ENCODE measurements at places on chromosomes 11 and 22.

DNA sequence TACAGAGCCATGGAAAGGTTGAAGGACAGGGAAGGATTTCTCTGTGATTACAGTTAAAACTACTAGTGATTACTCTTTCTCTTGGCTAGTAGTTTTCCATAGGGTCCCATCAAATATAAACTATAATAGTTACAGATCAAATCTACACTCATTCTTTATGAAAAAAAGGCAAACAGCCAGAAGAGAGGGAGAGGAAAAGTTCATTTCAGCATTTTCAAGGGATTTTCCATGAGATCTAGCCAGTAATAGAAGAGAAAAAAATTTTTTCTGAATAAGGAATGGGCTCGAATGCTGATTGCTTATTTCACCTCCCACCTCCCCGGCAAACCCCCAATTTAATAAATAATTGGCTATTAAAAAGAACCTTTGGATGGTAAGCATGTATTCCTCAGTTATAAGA is 74.8 kb upstream of the BLID start:
- no peak for DNase-seq

- DNase-seq = no peak
These were observed 69.7 kb downstream of the ELFN2 start for GRCh38 chr22:37357446-37358075.

DNA sequence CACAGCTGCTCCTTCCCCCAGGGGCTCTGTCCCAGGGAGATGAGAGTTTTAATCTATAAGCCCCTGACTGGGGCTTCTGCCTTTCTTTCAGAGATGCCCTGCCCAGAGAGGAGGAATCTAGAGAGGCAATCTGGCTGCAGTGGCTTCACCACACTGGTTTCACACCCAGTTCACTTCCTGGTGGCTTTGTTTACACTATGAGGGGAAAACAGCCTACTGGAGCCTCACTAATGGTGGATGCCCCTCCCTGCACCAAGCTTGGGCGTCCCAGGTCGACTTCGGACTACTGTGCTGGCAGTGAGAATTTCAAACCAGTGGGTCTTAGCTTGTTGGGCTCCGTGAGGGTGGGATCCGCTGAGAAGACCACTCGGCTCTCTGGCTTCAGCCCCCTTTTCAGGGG is 21.5 kb upstream of the MMP1 start:
- DNase-seq = no peak

DNA sequence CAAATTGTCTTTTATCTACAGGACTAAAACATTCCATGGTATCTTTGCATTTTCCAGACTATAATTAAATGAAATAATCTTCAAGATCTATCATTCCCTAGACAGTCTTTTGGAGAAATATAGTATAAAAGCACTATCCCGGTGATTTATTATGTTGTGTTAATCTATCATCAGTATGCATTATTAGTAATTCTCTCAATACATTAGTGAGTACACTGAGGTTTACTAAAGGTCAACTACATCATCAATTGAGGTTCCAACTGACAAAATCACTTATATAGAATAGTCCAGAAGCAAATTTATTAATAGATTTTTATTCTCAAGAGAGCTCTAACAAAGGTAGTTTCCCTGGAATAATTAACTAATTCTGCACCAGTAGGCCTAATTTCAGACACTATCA is 169.6 kb downstream of the KCNA4 start:
- no peak for DNase-seq

DNA sequence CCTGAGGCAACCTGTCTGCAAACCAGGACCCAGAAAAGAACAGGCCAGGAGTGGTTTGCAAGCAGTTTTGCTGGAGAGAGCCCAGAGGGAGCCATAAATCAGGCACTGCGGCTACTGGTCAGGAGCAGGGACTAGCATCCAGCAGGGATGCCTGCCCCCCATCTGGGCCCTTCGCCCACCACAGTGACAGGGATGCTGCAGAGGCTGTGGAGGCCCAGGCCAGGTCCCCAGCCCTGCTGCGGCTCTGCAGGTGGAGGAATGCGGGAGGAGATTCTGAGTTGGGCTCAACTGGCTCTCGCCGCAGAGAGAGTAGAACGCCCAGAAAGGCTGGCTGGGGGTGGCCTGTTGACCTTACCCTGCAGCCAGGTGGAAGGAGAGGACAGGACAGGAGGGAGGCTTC is 16.4 kb upstream of the NEFH start:
- DNase-seq = no peak

DNA sequence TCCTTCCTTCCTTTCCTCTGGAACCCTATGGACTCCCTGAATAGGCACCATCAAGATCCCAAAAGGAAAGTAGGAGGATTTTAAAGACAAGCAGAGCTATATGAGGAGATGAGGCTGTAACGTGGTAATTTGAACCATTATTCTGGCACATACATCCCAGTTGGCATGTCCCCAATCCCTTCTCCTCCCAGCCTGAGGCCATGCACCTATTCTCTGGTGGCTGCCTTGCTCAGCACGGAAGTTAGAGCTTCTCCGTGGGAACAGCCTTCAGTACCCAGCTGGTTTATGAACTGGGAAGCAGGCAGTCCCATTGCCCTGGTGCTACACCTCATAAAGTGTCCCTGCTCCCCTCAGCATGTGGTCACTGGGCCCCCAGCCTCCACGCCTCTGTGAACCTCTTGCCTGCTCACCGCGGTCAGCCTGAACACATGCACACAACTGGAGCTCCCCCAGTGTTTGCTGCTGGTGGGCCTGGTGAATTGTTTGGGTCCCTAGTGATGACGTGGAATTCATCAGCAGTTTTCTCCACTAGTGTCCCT is 139.9 kb upstream of the PLET1 start:
- DNase-seq = no peak

GRCh38 chr22:49815641-49816091 is 12.0 kb downstream of the BRD1 start:
- DNase-seq = no peak

GRCh38 chr11:7348432-7349304 is 97.0 kb downstream of the SYT9 start:
- DNase-seq = peak; percentile 53

DNA sequence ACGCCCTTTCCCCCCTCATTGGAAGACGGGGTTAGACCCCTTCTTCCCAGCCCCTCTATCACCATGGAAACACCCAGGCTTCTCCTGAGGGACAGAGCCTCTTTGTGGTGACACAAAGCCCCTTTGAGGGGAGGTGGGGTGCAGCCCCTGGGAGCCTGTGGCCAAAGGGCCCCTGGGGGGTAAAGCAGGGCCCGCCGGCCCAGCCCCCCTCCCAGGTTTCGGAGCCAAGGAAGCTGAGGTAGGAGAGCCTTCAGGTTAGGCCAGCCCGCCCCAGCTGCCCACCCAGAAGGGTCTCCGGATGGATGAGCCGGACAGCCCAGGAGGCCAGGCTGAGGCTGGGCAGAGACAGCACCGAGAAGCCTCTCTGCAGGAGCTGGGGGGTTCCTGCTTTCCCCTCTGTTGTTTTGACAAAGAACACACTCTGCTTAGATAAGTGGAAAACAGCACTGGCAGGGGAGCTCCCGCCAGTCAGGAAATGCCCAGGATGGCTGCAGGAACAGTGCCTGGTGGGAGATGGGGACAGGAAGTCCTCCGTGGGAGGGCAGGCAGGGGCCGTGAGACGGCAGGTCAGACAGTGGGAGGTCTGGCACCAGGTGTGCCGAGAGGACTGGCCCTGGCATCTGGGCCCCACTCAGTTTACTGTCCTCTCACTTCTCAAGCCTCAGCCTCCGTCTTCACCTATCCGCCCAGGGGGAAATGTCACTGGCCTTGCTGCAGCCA is 18.2 kb downstream of the ARVCF start:
- no peak for DNase-seq

DNA sequence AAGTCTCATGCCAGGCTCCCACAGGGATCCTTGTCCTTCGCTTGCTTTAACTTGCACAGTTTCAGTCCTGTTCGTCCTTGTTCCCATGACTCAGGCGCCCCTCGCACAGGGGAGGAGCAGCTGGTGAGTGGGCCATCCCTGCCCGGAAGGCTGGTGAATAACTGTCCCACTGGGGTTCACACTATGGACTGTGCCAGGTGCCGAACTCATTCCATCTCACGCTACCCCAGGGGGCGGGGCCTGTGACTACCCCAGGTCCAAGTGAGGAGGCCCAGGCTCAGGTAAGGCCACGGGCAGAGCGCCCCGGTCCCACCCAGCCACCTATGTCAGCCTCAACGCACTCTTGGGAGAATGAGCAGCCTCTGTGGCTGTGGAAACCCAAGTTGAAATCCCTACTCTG is 7.2 kb upstream of the CARD10 start:
- no peak for DNase-seq

- no peak for DNase-seq
These were observed 72.8 kb upstream of the CLNS1A start for GRCh38 chr11:77710358-77710757.

GRCh38 chr11:34558673-34559072 is 45.1 kb upstream of the ELF5 start:
- DNase-seq = no peak

- no peak for DNase-seq
These were observed 7.0 kb downstream of the GTF2H1 start for GRCh38 chr11:18329196-18329870.

DNA sequence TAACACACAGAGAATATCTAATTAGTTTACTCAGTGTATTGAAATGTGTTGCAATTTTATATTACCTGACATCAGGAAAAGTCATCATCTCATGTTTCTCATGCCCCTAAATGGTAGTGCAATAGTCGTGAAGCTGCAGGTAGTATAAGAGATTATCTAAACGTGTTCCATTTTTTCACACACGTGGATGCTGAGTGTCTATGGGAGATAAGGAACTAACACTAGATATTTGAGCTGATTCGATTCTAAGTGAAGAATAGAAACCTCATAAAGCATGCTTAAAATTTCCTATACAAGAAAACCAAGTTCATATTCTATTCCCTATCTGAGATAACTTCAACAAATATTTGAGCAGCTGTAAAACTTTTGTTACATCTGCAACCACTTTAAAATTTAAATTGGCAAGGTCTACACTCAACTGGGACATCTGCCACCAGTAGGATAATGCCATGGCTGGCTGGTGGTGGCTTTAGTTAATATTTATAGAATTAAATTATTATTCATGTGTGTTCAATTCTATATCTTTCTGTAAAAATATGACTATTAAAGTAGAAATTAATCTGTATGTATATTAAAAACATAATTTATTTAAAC is 388.8 kb downstream of the LUZP2 start:
- no peak for DNase-seq

DNA sequence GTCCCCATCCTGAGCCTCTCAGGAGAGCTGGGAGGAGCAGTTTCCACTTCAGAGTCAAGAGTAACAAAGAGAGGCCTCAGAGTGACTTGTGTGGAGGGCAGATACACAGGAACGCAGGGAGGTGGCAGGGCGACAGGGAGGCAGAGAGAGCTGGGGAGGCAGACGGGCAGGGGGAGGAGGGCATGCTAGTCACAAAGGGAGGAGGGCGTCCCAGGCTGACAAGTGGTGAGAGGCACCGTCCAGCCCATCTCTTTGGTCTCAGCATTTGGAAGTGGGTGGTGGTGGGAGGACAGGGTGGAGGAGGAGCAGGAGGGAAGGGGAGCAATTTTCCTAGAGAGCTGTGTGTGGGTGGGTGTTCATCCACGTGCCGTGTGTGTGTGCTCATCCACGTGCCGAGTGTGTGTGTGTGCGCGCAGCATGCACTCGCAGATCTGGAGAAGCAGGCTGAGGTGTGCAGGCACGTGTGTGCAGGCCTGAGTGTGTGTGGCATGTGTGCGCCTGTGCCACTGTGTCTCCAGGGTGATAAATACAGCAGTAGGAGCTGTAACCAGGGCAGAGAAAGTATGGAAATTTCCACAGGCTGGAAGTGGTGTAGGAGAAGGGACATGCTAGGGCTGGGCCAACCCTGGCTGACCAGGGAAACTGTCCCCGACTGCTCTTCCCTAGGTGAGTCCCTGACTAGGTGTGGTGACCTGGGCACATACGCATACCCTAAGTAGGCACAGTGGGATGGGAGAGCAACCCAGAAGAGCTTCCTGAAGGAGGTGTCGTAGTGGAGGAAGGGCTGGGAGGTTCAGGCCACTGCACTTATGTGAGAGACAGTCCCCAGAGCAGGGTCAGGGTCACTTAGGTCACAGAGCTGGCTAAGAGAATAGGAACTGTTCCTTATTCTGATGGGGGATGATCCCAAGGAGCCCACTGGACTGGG is 7.3 kb upstream of the PDE2A start:
- DNase-seq = peak; percentile 52

- no peak for DNase-seq
These were observed 10.3 kb downstream of the PIK3C2A start for GRCh38 chr11:17197431-17197898.

- DNase-seq = no peak
These were observed at the start of gene BRSK2 for GRCh38 chr11:1389932-1390568. Gene BRSK2 (plus strand): TSS chr11:1389934. CDS start chr11:1390285, 351 bp downstream.

DNA sequence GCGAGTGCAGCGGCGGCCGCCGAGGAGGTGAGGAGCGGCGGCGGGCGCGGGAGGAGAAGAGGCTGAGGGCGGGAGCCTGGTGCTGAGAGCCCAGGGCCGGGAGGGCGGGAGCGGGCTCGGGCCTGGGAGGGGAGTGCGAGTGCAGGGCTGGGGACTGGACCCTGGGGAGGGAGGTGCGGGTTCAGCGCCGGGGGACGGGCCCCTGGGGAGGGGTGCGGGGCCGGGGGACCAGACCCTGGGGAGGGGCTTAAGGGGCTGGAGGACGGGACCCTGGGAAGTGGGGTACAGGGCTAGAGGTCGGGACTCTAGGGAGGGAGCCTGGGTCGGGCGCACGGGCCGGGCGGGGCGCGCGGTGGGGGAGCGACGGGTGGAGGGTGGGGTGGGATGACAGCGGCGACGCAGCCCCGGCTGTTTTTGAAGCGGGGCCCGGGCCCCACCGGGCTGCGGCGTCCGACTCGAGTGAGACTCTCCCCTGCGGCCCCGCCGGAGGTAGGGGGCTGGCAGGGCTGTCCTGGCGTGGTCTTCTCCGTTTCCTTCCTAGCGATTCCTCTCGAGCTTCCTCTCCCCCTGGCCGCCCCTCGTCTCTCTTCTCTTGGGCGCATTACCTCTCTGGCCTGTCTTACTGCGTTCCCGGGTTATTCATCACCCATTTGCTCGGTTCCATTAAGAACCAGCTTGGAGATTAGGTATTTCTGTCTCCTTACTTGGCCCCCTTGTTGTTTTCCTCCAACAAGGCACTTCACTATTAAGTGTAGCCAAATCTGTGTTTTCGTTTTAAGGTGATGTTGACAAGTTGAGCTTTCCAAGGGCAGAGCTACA is 754 bp downstream of the NUP50 start:
- DNase-seq = no peak

- peak; percentile 9 for DNase-seq
These were observed 82.3 kb downstream of the RCN1 start for GRCh38 chr11:32172848-32173834.

DNA sequence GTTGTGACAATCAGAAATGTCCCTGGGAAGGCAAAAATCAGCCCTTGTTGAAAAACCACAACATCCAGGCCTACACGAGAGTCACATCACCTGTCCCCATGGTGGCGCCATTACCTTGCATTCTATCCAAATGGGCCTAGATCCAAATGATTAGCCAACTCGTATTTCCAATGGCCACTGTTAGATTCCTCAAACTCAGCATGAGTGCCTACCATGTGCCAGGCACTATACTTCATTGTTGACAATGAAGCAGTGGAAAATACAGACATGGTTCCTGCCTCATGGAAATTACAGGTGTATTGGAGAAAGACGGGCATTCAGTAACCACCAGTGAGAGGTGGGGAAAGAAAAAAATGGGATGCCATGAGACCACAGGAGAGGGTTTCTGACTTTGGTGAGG is 29.8 kb upstream of the CREB3L1 start:
- peak; percentile 43 for DNase-seq
